Left renal pelvis (tissue), 4 donors: ENCODE measurements at places on chromosomes 1 and 21.

DNA sequence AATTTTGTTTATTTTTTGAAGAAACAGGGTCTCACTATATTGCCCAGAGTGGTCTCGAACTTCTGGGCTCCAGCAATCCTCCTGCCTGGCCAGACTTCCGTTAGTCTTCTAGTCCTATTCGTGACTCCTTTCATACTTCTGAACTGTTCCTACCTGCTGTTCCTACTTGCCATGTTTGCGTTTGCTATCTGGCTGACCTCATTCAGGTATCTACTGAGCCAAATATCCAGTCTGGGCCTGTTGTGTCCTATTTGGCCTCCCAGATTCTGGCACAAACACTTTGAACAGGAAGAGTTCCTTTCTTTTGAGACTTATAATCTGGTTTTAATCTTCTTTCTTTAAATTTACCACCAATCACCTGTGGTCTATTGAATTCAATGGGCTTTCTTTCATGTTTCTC, 6.9 kb upstream of the NR1I3 start:
- DNase-seq, result no peak

- DNase-seq, result peak; percentile 29
These were observed 65.0 kb upstream of the SLC22A15 start for GRCh38 chr1:115911294-115911693.

GRCh38 chr1:210618369-210618768, 289.7 kb downstream of the HHAT start:
- no peak for DNase-seq

GRCh38 chr1:197013234-197013633, 35.9 kb downstream of the CFHR5 start:
- DNase-seq, result no peak

DNA sequence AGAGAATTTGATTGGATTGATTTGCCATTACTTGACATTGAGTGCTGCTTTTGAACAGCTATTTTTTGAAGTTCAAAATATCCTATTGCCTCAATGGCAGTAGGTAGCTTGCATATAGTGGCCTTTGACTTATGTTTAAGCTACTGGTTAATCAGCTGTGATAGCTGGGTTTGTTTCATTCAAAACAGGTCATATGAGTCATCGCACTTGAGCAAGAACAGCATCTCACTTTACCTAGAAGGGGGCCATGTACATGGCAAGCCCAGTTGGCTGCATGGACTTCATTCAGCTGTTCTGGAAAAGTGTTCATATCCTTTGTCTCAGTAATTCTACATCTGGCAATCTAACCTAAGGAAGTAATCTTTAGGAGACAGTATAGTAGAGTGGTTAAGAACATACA, 29.0 kb upstream of the ARID1A start:
- DNase-seq, result no peak

DNA sequence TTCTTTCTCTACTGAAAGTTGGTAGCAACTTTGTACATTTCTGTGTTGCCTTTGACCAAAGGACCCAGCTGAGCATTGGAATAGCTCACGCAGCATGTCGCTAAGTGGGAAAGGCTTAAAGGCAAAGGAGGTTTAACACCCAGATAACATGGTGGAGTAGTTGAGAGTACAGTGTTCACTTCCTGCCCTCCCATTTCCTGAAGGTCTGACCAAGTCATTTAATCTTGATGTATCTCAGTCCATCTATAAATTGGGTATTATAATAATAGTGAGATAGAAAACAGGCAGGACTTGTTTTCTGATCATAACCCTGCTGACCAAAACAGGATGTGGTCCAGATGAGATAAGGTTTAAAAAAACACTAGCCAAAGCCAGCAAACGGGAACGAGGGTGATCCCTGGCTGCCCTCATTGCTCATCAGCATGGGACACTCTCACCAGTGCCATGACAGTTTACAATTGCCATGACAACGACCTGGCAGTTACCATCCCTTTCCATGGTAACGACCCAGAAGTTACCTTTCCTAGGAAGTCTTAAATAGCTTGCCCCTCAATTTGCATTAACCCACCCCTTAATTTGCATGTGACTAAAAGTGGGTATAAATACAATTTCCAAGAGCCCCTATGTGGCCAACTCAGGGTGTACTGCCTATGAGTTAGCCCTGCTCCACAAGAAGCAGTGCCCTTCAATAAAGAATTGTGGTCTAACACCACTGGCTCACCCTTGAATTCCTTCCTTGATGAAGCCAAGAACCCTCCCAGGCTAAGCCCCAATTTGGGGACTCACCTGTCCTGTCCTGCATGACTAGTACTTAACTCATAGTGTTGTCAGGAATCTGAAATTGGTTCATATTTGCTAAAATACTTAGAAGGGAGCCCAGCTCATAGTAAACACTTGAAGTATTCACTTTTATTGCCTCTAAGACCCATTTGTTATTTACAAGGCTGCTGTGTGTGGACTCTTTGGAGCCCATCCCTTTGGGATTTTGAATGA, 28.4 kb upstream of the FHAD1 start:
- no peak for DNase-seq

DNA sequence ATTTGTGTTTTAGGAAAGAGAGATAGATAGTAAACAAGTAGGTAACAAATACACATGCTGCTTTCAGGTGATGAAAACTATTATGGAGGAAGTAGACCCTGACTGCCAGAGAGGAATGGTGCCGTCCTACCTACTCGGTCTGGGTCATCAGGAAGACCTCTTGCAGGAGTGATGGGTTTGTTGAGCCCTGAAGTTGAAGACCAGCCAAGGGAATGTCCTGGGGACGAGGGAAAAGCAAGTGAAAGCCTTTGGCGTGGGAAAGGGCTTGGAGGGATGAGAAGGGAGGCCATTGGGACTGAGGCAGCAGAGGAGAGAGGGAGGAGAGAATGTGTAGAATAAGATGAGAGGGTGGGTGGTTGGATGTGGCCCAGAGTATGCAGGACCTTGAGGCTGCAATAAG, 379.5 kb upstream of the USP24 start:
- no peak for DNase-seq

GRCh38 chr1:36303244-36303643, 2.9 kb upstream of the SH3D21 start:
- DNase-seq, result no peak

- no peak for DNase-seq
These were observed 4.5 kb upstream of the KIAA1614 start for GRCh38 chr1:180908074-180908765.

GRCh38 chr1:150973836-150974579, 627 bp downstream of the CERS2 start:
- no peak for DNase-seq

DNA sequence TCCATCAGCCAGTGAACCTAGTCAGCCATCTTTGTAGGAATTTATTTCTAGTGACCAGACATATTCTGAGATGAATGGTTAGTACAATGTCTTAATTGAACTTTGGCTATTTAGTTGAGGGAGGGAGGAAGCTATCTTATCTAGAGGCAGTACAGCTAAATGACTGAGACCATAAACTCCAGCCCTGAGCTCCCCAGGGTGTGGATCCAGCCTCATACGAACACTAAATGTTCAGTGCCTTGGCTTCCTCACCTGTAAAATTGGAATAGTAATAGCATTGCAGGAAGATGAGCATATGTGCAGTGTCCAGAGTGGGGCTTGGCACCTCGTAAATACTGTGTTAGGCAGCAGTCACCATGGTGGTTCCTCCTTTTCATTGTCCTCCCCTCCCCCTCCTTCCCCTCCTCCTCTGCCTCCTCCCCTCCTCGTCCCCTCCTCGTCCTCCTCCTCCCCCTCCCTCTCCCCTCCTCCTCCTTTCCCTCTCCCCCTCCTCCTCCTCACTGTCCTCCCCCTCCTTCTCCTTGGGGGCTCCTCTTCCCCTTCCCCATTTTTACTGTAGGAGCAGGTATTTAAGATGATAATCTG, 108.2 kb downstream of the GALNT2 start:
- DNase-seq, result no peak

GRCh38 chr1:97780884-97781283, 139.9 kb downstream of the DPYD start:
- no peak for DNase-seq

GRCh38 chr1:55118651-55119329, 79.4 kb downstream of the PCSK9 start:
- DNase-seq, result no peak

DNA sequence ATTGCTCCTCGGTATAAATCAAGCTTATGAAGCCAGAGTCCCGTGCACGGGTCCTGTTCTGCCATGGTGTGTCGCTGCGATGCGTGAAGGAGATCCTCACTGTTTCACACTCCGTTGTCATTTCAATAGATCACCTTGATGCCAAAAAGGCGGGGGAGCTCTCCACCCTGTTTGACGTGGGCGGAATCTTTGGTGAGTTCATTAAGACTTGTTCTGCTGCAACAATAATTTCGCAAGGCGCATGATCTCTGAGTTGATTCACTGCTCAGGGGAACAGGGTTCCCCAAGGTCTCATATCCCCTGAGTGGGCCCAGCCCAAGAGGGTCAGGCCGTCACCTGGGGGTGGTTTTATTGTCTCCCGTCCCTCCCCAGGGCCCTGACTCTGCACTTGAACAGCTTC, 50.0 kb downstream of the SLC37A1 start:
- DNase-seq, result no peak

GRCh38 chr1:174990382-174990999, 9.3 kb upstream of the CACYBP start:
- DNase-seq, result no peak

- no peak for DNase-seq
These were observed 2.4 kb upstream of the TARS2 start for GRCh38 chr1:150484861-150485260.

DNA sequence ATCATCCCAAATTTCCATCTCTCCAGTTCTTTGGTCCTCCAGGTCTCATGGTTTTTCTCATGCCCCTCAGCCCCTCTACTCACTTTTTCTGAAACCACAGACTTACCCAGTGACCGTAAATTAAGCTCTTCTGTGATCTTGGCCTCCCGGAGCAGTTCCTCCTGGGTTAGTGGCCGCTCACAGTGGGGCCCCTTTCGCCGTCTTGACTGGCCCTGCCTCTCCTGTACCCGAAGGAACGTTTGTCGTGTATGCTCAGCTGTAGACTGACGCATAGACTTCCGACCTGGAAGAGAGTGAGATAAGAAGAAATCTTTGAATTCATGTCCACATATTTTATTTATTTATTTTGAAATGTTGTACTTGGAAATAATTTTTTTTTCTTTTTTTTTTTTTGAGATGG, 5.8 kb downstream of the VPS72 start:
- DNase-seq, result no peak

GRCh38 chr1:180141381-180141934, 13.2 kb upstream of the QSOX1 start:
- no peak for DNase-seq

DNA sequence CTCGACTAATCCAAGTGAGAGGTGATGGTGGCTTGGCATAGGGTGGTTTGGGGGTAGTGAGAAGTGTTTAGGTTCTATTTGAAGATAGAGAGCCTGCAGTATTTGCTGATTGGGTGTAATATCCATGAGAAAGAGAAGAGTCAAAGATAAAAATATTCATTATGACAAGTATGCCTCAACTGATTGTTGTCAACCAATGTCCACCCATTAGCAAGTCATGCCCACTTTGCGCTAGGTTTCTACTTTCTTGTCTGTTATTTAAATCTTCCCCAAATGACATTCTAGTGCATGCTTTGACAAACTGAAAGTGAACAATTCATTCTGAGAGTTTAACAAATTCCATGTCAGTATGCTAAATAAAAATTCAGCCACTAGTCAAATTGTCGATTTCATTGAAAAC, 3.8 kb upstream of the XCL1 start:
- no peak for DNase-seq

GRCh38 chr1:221925947-221926346, 184.1 kb upstream of the DUSP10 start:
- DNase-seq, result no peak

DNA sequence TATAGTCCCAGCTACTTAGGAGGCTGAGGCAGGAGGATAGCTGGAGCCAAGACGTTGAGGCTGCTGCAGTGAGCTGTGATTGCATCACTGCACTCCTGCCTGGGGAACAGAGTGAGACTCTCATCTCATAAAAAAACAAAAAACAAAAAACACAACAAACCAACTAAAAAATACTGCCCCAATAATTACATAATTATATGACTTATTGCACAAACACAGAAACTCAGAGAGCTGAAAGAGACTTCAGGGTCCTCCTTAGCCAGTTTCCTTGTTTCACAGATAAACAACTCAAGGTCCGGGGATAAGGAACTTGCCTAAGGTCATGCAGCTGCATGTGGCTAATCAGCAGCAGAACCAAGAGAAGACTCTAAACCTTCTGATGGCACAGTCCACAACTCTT, 11.9 kb downstream of the EXTL2 start:
- no peak for DNase-seq

DNA sequence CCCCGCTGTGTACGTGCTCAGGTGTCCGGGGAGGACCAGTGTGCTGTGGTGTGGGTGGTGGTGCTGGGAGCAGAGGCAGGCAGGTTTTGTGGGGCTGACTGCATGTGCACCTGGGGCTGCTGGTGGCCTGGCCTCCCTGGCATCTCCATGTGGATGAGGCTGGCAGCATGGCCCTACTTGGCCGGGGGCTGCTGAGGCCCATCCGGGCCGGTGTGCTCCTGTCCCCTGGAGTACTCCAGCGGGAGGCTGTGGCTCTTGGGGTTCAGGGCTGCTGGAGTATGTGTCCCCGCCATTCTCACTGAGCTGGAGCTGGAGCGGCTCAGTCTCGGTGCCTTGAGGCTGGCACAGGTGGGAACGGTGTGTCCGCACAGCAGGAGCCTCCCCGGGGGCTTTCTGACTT, 20.8 kb upstream of the PEX10 start:
- DNase-seq, result no peak

DNA sequence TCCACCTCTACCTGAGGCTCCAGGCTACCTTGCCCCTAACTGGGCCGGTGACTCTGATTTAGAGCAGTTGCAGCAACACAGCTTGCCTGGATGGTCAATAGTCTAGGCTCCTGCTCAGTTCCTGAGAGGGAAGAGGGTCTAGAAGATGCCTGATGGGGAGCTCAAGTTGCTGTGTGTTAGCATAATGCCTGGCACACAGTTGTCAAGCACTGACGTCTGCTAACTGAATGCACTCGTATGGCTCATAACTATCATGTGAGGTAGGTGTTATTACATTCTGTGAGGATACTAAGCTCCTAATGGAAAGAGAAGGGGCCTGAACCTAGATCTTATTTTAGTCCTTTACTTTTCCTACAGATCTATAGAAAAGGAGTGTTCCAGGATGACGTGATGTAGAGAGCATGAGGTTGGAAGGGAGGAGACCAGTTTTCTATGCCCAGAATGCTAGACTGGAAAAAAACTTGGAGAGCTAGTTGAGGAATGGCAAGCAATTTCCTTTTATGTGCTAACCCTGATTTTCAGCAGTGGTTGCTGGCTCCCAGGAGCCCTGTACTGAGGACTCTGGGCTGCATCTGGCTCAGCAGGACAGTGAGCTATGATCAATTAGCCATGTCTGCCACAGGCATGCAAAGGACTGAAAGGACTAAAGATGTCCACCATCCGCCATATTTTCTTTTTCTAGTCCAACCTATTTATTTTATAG, 30.0 kb downstream of the FAM78B start:
- DNase-seq, result no peak
